ENCODE measurements at places on chromosomes 11 and 22.

DNA sequence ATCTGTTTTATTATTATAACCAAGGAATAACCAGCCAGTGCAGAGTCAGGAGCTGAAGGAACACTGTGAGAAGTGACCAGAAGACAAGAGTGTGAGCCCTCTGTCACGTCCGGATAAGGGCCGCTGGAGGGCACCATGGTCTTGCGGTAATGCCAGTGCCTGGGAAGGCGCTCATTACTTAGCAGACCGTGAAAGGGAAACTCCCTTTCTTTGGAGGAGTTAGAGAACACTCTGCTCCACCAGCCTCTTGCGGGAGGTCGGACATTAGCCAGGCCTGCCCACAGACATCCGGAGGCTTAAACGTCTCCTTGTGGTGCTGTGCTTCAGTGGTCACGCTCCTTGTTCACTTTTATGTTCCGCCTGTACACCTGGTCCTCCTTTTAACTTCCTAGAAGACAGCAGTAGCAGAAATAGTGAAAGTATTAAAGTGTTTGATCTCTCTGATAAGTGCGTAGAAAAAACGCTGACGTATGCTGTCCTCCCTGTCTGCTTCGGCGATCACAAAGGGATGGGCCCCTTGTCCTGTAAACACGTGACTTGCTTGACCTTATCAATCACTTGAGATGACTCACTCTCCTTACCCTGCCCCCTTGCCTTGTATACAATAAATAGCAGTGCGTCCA lies 120.6 kb upstream of the LMO1 start:
- no peak for DNase-seq

GRCh38 chr22:43616645-43617044 lies 195.5 kb downstream of the EFCAB6 start:
- DNase-seq, result no peak

DNA sequence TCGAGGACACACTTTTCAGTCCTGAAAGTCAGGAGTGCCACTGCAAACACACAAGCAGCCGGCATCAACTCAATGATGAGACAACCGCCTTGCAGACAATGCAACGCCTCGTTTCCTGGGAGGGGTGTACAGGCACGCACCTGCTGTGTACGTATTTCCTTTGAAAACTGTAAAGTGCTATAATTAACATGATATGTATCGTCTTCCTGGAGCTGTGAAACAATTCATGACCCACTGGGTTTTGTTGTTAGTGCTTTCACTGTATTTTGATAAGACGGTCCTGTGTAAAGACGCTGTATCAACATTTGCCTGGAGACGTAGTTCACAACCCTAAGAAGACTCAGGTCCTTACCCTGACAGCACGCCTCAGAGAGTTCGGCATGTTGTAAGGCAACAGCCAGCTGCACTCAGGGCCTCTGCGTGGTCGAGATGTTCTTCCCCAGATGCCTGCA lies 105.7 kb upstream of the ANO1 start:
- DNase-seq, result no peak

DNA sequence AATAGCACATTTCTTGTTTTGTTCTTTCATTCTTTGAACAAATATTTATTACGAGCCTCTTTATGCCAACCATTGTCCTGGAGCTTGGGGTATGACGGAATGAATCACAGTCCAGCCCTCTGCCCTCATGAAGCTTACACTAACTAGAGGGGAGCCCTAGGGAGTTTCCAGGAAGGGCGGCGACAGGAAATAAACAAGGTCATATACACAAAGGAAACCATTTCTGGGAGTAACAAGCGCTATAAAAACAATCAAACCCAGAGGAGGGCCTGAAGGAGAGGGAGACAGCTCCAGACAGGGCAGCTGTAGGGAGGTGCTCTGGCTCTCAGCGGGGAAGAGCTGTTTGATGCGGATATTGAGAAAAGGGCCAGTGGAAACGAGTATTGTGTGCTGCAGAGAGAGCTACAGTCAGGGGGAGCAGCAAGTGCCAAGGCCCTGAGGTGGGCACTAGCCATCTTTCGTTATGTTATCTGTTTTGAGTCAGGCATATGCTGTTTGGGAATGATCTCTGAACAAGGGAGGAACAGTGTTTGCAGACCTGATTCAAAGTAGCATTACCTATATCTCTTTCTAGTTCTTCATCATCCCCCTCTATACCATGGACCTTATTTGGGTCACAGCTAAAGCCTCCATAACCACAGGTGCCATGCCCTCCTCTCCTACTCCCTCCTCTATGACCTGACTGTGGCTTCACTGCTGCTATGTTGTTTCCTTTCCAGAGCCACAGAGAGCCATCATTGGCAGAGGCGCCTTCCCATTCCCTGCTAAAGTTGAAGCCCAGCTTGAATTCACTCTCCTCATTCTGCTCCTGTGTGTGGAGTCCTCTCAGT lies 15.3 kb upstream of the ZBTB16 start:
- no peak for DNase-seq

DNA sequence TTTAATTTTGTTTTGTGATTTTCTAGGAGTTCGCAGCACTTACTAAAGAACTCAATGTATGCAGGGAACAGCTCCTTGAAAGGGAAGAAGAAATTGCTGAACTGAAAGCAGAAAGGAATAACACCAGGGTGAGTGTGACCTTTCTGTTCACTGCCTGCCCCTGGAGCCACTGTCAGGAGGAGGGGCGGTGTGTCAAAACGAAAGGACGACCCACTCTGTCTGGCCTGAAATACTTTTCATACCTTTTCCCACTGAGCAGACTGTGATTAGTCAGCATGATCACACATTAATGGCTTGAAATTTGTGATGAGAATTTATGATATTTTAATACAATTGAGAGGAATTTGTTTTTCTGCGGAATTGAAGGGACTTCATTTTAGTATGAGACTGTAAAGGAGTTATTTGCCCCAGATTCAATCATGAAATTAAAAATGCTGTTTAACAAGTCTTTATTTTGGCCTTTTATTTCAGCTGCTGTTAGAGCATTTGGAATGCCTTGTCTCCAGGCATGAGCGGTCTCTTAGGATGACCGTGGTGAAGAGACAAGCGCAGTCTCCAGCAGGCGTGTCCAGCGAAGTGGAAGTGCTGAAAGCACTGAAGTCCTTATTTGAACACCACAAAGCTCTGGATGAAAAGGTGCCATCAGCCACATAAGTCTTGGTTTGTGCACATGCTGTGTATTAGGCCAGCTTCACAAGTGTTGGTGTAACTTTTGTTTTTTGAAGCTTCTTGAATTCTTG lies 54.1 kb downstream of the PPFIA1 start:
- no peak for DNase-seq

DNA sequence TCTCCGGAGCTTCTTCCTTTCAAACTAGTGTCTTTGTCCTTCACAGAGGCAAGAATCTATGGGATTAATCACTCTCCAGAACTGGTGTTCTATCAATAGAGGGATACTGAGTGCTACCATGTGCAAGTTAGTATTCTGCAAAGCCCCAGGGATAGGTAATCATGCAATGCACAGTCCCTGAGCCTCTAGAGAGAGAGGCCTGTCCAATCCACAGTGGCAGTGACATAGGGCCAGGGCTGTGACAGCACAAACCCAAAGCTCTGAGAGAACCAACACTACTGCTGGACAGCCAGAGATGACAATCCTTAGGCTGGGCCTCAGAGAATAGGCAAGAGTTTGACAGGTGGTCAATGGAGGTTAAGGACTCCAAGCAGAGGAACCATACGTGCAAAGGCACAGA lies 66.8 kb upstream of the USP47 start:
- no peak for DNase-seq
